ENCODE measurements at places on chromosomes 7 and 10. TPM values are rescaled to one million over a fixed set of nuclear protein-coding genes. Genes with fewer than 3 reads are reported as not detected.
A peak's percentile ranks its signal among the peaks of the same experiment; 100 is the strongest.

DNA sequence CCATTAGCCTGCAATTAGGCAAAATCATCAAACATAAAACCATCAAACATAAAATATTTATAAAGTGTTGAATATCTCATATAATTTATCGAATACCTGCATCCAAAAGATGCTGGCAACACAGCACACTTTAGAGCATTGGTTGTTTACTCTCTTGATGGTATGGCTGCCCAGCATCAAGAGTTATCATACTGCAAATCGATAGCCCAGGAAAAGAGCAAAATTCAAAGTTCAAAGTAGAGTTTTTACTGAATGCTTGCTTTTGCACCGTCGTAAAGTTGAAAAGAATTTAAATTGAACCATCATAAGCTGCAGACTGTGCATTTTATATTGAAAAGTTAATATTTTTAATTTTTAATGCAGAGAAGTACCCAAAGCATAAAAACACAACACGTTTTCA, 4.2 kb upstream of the GSTO2 start:
- DNase-seq: no peak

DNA sequence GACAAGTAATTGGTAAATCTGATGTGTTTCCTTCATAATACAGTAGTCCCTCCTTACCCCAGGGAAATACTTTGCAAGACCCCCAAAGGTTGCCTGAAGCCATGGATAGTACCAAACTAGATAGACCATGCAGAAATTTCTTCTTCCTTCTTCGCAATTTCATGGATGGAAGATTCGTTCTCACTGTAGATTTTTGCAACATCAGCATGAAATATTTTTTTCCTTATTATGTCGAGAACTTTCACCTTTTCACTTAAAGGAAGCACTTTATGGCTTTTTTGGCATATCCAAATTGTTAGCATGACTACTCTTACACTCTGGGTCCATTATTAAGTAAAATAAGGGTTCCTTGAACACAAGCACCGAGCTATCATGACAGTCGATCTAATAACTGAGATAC, 333.2 kb downstream of the LHFPL3 start:
- no peak for DNase-seq

DNA sequence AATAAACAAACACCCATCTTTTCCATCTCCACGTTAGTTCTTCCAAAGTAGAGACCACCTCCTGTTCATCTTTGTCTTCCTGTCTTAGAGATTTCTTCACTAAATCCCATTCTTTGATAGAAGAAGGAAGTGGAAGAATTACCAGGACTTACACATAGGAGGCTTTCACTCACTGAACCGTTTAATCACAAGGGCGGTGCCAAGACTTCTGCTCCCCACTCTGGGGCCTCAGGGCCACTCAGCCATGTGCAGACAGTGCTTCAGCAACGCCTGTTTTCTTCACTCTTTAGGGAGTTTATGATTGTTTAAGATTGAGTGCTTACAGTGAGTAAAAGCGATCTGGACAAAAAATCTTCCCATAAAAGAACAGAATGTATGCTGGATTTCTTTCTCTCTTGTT, 63.9 kb upstream of the SORCS3 start:
- DNase-seq: no peak

- DNase-seq: no peak
Observed at GRCh38 chr7:137753948-137754851, 92.6 kb downstream of the DGKI start.

GRCh38 chr10:29828440-29828894, 193.7 kb upstream of the SVIL start:
- DNase-seq: no peak

DNA sequence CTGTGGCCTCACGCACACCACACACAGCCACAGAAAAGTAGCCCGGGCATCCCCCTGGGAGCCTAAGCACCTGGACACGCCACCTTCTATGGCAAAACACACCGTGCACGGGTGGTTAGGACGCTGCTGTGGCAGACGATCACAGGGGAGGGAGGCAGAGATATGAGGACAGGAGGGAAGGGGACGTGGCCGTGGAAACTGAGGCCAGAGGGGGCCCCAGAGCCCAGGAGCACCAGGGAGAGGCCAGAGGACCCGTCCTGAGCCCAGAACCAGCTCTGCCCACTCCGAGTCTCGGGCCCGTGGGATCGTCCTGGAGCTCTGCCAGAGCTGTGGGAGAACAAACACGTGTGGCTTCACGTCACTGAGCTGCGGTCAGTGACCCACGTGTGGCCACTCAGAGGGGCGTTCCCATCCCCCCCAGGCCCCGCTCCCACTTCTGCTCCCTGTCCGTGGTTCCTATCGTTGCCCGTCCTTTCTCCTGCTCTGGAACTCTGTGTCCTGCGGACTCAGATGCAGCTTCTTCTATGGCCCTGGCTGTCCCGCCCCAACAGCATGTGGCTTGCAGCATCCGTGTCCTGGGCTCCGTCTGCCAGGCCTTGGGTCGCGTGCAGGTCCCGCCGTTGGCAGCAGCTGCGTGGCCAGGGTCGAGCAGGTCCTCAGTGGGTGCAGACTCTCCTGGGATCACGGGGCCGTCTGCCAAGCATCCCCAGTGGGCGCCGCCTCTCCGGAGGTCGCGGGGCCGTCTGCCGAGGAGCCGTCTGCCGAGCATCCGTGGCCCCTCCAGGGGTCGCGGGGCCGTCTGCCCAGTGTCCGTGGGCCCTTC, 31.0 kb downstream of the GET4 start:
- no peak for DNase-seq

DNA sequence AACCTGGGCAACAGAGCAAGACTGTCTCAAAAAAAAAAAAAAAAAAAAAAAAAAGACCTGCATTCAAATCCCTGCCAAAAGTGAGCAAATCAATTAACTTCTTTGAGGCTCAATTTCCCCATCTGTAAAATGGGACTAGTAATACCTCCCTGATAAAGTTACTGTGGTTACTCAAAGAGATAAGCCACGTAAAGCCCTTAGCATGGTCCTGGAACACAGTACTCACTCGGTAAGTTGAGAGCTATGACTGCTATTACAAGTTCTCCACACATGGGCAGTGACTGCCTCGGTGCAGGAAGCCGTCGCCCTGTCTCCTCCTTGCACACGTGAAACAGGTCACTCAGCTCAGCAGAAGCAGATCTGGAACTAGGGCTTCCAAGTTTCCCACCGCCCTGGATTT, 37.9 kb downstream of the DDIT4 start:
- no peak for DNase-seq

ELOVL3 gene
- total RNA-seq: not detected

- DNase-seq: peak; percentile 43
Observed at GRCh38 chr10:14601872-14602725, 172.6 kb downstream of the FAM107B start.

MMP21 gene
- total RNA-seq: not detected

DNA sequence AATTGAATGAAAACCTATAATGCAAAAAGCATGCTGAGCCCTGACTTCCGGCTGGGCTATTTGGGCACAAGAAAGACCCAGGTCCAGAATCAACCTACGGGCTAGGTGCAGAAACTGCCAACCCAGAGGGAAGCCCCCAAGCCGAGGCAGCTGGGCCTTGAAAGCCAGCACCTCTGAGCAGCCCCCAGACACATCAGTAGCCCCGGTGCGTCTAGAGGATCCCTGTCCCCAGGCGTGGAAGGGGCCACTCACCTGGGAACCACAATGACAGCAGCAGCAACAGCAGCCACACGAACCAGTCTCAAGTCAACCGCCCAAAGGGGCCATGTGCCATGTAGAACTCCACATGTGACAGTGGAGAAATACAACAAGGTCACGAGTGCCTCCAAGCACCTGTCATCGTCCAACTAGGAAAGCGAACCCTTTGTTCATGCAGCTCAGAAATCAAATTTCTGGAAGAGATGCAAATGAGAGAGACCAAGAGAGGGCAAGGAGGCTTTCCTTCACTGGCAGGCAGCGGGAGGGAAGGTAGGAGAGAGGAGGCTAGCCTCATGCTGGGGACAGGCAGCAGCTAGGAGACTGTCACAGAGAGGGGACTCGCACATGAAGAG, 57.5 kb upstream of the CHST15 start:
- DNase-seq: no peak

DNA sequence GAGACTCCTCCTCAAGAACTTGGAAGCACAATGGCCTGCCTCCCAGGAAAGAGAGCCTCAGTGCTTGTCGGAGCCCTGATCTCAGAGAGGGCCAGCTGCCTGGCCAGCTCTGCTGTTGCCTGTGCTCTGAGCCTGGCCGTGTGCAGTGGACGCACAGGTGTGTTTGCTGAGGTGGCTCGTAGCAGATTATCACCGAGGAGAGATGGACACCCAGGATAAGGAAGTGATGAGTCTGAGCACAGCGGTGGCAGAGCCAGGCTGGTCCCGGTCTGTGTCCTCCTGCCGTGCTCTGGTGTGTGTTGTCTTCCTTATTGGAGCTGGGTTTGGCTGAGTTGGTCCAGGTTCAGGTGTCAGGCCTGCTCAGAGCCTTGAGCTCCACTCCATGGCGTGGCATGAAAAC, 208.5 kb downstream of the EBF3 start:
- no peak for DNase-seq

GIMAP7 gene
- 23.9 TPM for total RNA-seq

DNA sequence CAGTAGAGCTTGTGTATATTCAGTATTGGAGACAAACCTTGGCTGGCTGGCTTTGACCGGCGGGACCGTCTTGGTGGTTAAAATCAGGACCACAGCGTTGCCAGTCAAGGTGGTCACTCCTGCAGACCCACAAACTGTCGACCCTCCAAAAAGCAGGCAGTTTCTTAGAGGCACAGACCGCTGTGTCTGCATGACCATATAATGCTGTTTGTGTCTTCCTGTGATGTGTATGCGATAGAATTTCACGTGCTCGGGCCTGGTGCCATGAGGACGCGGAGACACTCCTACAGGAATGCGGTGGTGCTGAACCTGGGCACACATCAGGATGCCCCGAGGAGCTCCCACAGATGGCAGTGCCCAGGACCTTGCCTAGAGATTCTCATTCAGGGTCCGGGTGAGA, 34.8 kb downstream of the BNIP3 start:
- no peak for DNase-seq

DNA sequence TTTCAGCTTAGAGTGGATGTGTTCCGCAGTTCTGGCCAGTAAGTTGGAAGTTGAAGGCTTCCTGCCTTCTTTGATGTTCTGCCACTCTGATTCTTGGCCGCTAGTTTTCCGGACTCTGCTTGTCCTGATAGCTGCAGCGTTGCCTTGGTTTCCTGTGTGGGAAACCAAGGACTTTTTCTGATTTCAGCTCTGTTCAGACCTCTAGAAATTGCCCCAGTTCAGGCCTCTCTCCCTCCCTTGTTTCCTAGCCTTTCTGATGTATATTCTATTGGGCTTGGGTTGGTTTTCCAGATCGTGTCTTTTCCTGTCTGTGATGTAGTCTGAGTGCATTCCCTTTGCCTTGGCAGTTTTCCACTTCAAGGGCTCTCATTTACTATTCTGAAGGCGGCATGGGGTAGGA, 318.7 kb downstream of the BBS9 start:
- no peak for DNase-seq

DNA sequence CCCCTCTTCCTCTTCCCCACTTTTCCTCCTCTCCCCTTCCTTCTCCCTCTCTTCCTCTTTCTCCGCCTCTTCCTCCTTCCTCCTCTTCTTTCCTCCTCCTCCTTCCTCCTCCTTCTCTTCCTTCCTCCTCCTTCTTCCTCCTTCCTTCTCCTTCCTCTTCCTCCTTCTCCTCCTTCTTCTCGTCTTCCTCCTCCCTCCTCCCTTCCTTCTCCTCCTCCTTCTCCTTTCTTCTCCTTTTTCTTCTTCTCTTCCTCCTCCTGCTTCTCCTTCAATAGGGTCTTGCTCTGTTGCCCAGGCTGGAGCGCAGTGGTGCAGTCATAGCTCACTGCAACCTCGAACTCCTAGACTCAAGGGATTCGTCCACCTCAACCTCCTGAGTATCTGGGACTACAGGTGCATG, 56.9 kb downstream of the PALD1 start:
- no peak for DNase-seq

TUBAL3 gene
- total RNA-seq: not detected

DNA sequence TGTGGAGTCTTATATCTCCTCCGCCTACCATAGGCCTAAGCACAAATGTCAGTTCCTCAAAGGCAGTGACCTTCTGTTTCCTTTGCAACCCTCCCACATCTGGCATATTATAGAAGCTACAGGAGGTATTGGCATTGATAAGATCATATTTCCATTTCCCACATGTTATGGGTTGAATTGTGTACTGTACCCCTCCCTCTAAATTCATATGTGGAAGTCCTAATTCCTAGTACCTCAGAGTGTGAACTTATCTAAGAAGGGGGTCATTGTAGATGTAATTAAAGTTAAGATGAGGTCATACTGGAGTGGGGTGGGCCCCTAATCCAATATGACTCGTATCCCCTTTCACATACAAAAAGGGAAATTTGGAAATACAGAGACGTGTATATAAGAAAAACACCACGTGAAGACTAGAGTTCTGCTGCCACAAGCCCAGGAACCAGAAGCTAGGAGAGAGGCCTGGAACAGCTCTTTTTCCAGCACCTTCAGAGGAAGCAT, 6.1 kb upstream of the LAMB4 start:
- no peak for DNase-seq

ARMS2 gene
- total RNA-seq: not detected

- DNase-seq: no peak
Observed at GRCh38 chr7:18503126-18503866, 7.7 kb downstream of the HDAC9 start.

DNA sequence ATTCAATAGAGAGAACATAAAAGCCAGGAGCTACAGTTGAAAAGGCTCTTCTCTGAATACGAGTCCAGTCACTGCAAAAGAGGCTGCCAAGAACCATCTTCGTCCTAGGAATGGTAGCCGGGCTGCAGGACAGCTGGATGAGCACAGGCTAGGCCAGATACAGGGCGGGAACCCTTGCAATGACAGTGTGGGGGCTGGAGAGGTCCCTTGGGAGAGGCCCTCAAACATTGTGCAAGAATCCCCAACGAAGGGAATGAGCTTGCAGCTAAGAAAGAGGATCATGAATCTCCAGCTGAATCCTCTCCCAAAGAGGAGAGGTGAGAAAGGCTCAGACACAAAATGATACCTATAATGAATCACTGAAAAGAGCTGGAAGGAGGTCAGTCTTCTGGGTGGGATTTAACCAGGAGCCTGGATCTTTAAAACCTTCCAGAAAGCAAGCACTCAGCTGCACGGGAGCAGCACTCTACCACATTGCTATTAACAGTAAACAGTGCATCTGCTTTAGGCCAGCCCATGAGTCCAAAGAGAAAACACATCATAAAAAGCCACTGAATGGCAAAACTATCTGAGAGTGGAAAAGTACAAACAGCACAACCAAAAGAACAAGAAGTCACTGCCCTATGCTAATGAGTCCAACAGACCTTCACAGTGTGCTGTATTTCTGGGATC, 287.9 kb downstream of the TNS3 start:
- DNase-seq: no peak

ITIH5 gene
- total RNA-seq: not detected

SDK1 gene
- total RNA-seq: 0.79 TPM

- no peak for DNase-seq
Observed at GRCh38 chr10:130761032-130761575, 550.4 kb downstream of the TCERG1L start.
